ENCODE measurements at places on chromosomes 4 and X.

- no peak for DNase-seq
Measured at GRCh38 chrX:107970073-107970472, 12.1 kb downstream of the TEX13B start.

DNA sequence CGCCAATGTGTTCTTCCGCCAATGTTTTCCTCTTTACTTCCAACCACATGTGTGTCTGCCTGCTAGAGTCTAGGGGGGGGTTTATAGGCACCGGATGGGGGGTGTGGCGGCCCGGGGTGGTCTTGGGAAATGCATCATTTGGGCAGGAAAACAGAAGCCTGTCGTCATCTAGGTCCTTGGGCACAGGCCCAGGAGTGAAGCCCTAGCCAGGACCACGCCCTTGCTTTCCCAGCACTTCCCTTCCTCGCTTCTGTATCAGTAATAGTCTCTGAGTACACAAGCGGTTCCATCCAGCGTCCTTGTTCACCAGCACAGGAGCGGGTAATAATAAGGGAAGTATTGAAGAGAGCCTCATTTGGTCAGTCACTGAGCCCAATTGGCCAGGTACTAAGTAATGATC is 74.5 kb downstream of the QDPR start:
- DNase-seq = no peak

DNA sequence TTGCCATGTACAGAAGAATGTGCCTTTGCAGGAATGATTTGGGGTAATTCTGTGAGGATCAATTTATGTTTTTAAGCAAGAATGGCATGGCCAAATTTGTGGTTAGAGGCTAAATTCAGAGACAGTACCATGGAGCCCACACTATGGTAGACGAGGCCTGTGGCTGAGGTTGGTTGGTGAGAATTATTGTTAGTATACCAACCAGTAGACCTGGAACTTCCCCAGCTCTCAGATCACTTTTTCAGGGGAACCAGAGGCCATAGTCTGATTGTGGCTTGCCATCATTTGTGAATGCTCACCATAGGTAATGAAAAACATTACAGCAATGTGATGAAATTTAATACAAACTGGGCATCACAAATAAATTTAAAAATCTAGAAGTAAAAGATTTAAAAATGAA is 56.3 kb downstream of the SHISA3 start:
- DNase-seq = no peak

GRCh38 chrX:129092757-129093156 is 430.5 kb downstream of the SMARCA1 start:
- no peak for DNase-seq

DNA sequence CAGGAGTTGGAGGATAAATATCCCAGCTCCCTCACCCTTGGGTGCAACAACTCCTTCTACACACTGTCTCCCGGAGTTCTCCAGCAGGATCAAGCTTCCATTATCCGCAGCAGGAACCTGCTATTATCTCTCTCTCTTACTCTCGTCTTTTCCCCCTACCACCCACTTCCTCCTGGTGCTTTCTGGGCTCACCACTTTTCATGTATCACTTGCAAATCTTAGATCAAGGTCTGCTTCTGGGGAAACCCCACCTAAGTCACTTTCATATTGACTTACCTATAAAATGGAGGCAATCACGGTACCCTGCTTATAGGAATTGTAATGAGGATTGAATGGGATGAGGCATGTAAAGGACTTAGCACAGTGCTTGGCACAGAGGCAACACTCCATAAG is 589.5 kb downstream of the BCOR start:
- DNase-seq = no peak

GRCh38 chrX:14095702-14096101 is 66.0 kb upstream of the GEMIN8 start:
- peak; percentile 6 for DNase-seq

GRCh38 chrX:95893636-95894035 is 791.0 kb upstream of the DIAPH2 start:
- DNase-seq = no peak

DNA sequence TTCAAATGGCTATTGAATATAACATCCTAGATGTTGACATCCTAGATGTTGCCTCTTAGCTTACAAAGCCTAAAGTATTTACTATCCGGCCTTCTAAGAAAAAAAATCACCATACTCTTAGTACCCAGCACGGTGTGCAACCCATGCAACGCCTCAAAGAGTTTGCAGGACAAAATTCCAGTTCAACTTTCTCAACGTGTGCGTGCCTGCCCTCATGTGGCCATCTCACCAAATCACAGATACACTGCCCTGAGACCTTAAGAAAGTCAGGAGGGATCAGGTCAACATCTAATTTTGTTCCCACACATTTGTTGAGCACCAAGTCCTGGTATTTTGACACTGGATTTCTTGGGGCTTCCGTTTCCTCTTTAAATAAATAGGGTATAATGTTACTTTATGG is 68.3 kb downstream of the CRMP1 start:
- peak; percentile 42 for DNase-seq

DNA sequence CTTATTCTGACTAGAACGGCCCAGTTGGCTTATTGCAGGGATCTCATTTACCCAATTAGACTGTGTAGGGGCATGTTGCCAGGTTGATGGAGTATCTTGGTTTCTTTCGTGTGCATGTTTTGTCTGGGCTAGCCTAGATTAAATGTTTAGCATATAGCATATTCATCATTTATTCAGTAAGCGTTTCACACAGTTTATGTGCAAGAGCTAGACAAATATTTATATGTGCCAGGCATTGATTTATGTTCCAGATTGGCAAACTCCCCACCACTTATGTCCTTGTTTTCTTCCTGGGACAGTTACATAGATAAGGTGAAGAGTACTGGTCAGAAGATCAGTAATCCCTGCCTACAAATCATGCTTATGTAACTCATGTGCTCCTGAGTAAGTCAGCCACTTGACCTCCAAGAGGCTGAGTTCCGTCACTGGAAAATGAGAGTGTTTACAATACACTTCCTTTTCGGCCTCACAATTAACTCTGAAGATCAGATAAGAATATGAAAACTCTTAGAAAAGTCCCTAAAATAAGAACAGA is 57.2 kb downstream of the RUFY3 start:
- DNase-seq = no peak

GRCh38 chrX:1444561-1445500 is 7.9 kb downstream of the ASMTL start:
- no peak for DNase-seq

- DNase-seq = no peak
Measured at GRCh38 chrX:135490979-135491514, 29.4 kb upstream of the INTS6L start.

GRCh38 chrX:121949041-121949760 is 901.8 kb downstream of the GLUD2 start:
- no peak for DNase-seq

GRCh38 chr4:180953572-180953971 is 1289.6 kb upstream of the TENM3 start:
- DNase-seq = no peak

GRCh38 chr4:156346959-156347385 is 393.3 kb upstream of the CTSO start:
- DNase-seq = no peak

GRCh38 chr4:54066718-54067129 is 2.3 kb upstream of the CHIC2 start:
- DNase-seq = no peak

GRCh38 chr4:77820649-77821561 is 1.7 kb upstream of the CNOT6L start:
- DNase-seq = no peak

GRCh38 chrX:123988423-123989111 is 27.1 kb downstream of the STAG2 start:
- no peak for DNase-seq

GRCh38 chrX:108088511-108088910 is 2.8 kb downstream of the PSMD10 start:
- DNase-seq = no peak

All from HuH-7 (cell line).